ENCODE measurements at places on chromosomes 1 and 21.

- DNase-seq = no peak
Observed at GRCh38 chr1:192342842-192343241, 26.1 kb downstream of the RGS21 start.

DNA sequence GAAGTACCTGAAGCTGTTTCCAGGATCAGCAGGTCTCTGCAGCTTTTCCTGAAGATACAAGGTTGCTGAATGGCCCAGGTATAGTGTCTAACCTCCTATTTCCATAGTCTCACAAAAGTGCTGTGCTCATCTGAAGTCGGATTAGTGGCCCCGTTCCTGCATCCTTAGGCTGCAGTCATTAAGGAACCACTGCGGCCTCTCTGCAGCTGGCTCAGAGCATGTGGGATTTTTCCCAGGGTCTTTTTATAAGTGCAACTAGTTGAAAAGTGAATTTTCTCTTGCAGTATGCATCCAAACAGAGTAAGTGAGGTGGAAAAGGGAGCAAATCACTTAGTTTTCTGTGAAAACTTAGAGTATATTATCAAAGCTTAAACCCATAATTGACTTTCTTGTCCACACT lies 565.3 kb upstream of the NEGR1 start:
- no peak for DNase-seq

GRCh38 chr1:41020109-41020576 lies 1.4 kb downstream of the SLFNL1 start:
- no peak for DNase-seq

DNA sequence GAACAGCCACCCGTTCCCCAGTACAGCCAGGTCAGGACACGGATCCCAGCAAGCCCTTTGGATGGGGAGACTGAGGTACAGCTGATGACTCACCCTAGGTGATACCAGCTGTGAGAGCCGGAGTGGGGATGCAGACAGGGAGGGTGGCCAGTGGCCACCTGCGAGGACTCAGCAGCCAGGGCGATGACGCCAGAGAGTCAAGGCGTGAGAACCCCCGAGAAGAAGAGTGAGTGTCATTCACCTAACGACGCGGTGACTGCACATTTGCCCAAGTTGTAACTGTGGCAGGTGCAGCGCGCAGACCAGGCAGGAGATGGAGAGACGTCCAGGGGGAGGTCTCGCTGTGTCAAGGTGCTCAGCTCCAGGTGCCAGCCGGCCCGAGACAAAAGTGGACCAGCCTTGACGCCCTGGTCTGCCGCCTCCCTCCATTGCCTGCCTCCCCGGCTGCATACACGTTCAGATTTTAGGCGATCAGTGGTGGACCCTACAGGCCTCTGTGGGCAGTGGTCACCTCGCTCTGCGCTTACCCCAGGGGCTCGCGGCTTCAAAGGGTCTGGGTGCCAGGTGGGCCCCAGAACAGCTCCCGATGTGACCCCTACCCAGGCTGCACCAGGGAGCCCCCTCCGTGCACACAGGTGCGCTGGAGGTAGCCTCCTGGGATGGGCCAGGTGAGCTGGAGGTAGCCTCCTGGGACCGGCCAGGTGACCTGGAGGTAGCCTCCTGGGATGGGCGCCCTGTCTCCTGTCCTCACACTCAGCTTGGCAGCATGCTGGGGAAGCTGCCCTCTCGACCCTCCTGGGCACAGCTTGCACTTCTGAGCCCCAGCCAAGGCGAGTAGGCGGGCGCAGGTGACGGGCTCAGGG lies 11.9 kb downstream of the LRRC3 start:
- DNase-seq = no peak

All from choroid plexus epithelial cell (primary cell).